B cell (primary cell): ENCODE measurements at places on chromosomes 12 and 14. TPM values are rescaled to one million over a fixed set of nuclear protein-coding genes. Genes with fewer than 3 reads are reported as not detected.

Gene TIMELESS
- 17.2 and 24.3 TPM in 2 replicates for polyA plus RNA-seq

Gene FBLN5
- 0.13 and 0.31 TPM in 2 replicates for polyA plus RNA-seq

Gene PZP
- not detected in 2 replicates for polyA plus RNA-seq

Gene ITGB7
- polyA plus RNA-seq: 216 and 265 TPM in 2 replicates

Gene CLEC2D
- 146 and 158 TPM in 2 replicates for polyA plus RNA-seq

Gene RILPL2
- 3.3 and 4.0 TPM in 2 replicates for polyA plus RNA-seq
